Mesangial cell (primary cell): ENCODE measurements at places on chromosomes 12 and 14. TPM values are rescaled to one million over a fixed set of nuclear protein-coding genes. Genes with fewer than 3 reads are reported as not detected.

Gene IL26
- not detected in 2 replicates for total RNA-seq

Gene SART3
- total RNA-seq, result 23.6 and 34.2 TPM in 2 replicates

Gene COX8C
- total RNA-seq, result not detected in 2 replicates

Gene SPTSSA
- 7.0 and 9.9 TPM in 2 replicates for total RNA-seq

Gene B4GALNT3
- 0.98 and 1.8 TPM in 2 replicates for total RNA-seq

Gene E2F7
- total RNA-seq, result 2.0 and 10.9 TPM in 2 replicates

Gene BDKRB2
- total RNA-seq, result 0.33 and 2.5 TPM in 2 replicates

Gene NTN4
- total RNA-seq, result 38.9 and 74.5 TPM in 2 replicates

Gene GYS2
- not detected in 2 replicates for total RNA-seq
